ENCODE measurements at places on chromosomes 12 and 14.

DNA sequence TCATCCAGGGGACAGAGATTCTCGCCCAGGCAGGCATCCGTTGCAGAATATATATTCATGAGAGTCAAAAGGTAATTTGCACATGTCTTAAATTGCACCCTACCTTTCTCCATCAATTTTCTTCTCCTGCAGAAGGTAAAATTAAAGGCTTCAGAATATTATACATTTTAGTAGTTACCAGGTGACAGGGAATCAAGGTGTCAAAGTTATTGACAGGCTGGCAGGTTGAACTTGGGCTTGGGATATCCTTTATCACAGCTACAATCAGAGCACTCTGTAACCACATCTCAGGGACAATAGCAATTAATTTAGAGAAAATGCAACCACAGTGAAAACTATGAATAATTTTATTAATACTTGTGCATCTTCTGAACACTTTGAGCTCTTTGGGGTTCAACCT, 66.9 kb upstream of the GSC start:
- DNase-seq: no peak

GRCh38 chr12:126362493-126362892, 1297.3 kb downstream of the AACS start:
- no peak for DNase-seq

GRCh38 chr14:96501217-96501739, 904 bp upstream of the PAPOLA start:
- no peak for DNase-seq

GRCh38 chr12:9727813-9728212, 5.1 kb downstream of the CLECL1 start:
- DNase-seq: no peak

Measured in fibroblast of skin of abdomen (primary cell).